Upper lobe of left lung (tissue), 6 donors: ENCODE measurements at places on chromosomes 6 and 20. TPM values are rescaled to one million over a fixed set of nuclear protein-coding genes. Genes with fewer than 3 reads are reported as not detected.
A peak's percentile ranks its signal among the peaks of the same experiment; 100 is the strongest.

MPIG6B gene
- total RNA-seq: 1.2 TPM

RIMS1 gene
- 4.1 TPM for total RNA-seq

SLC35D3 gene
- total RNA-seq: not detected

HLA-DMA gene
- 152 TPM for total RNA-seq

DNA sequence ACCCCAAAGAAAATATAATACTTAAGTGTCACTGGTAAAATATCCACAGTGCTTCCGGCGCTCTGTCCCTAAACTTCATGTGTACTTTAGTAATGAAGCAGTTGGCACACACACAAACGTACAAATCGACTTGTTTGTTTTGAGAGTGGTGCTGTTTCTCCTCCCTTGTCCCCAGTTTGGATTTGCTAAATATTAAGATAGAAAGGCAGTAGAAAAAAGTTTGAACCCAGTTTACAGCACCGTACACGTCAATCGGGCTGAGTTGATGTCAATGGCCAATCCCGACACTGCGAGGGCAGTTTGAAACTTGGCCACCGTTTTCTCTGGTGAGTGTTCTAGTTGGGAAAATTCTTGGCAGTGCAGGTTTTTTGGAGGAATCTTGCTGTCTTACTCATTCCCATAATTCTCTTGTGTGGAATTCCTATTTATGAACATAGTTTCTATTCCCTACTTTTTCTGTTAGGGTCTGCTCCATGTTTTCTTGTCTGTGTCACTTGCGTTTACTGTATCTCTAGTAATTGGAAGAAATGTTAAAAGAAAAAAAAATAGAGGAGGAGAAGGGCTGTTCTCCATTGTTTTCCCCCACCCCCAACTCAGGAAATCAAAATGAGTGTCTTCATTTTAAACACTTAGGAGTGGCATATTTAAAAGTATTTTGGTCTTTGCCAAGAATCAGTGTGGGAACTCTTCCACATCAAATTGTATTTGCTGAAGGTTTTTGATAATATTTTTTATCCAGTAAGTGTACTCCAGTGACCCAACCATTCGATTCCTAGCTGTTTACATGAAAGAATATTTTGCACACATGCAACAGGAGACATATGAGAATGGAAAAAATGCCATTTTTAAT, 72.3 kb downstream of the OR2B2 start:
- H3K27me3 ChIP-seq: no peaks in the 10 kb centered on the region
- DNase-seq: peak; percentile 57
- H3K36me3 ChIP-seq: no peaks in the 10 kb centered on the region
- peak overlapping the region; percentile 68 for H3K4me3 ChIP-seq
- H3K4me1 ChIP-seq: peaks cover 16% of the 10 kb centered on the region
- H3K27ac ChIP-seq: peak overlapping the region; percentile 98

- DNase-seq: no peak
- H3K27ac ChIP-seq: no peak overlapping the region
- no peaks in the 10 kb centered on the region for H3K36me3 ChIP-seq
- no peaks in the 10 kb centered on the region for H3K4me1 ChIP-seq
- H3K27me3 ChIP-seq: no peaks in the 10 kb centered on the region
These were observed 29.9 kb upstream of the BACH2 start for GRCh38 chr6:90326404-90327057.

- DNase-seq: no peak
- no peaks in the 10 kb centered on the region for H3K36me3 ChIP-seq
- no peak overlapping the region for H3K27ac ChIP-seq
- no peaks in the 10 kb centered on the region for H3K27me3 ChIP-seq
These were observed 184.5 kb upstream of the TCF21 start for GRCh38 chr6:133704371-133704770.

DNA sequence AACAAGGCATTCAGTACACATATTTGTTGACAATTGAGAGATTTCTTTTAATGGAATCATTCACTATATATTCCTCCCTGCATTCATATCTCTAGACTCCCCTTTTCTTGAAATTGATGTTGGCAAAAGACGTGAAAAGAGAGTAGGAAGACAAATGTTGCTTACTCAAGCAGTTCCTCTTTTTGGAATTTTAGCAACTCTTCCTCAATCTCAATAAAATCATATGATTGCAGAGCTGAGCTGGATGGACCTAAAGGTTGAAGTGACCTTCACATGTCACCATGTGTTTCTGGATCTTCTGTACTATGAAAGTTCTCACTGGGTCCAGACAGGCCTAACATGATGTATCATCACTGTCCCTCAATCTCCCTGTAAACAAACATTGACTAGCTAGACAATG, 18.6 kb downstream of the ADGRF1 start:
- H3K36me3 ChIP-seq: no peaks in the 10 kb centered on the region
- H3K27ac ChIP-seq: no peak overlapping the region
- no peaks in the 10 kb centered on the region for H3K27me3 ChIP-seq
- H3K4me3 ChIP-seq: no peak overlapping the region
- H3K4me1 ChIP-seq: no peaks in the 10 kb centered on the region
- no peak for DNase-seq

DNA sequence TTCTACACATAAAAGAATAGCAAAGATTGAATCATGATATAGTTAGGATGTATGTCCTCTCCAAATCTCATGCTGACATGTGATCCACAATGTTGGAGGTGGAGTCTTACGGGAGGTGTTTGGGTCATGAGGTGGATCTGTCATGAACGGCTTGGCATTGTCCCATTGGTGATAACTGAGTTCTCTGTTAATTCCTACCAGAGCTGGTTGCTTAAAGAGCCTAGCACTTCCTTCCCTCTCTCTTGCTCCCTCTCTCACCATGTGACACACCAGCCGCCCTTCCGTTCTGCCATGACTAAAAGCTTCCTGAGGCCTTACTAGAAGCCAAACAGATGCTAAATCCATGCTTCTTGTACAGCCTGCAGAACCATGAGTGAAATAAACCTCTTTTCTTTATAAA, 8.3 kb downstream of the TNFRSF21 start:
- no peak overlapping the region for H3K4me3 ChIP-seq
- H3K27me3 ChIP-seq: no peaks in the 10 kb centered on the region
- H3K36me3 ChIP-seq: no peaks in the 10 kb centered on the region

GRCh38 chr20:45695496-45695895, 6.3 kb upstream of the WFDC13 start:
- no peaks in the 10 kb centered on the region for H3K27me3 ChIP-seq
- DNase-seq: no peak
- no peaks in the 10 kb centered on the region for H3K4me1 ChIP-seq
- no peak overlapping the region for H3K4me3 ChIP-seq

GRCh38 chr6:152836523-152836922, 85.9 kb downstream of the VIP start:
- H3K36me3 ChIP-seq: no peaks in the 10 kb centered on the region
- no peaks in the 10 kb centered on the region for H3K4me1 ChIP-seq
- DNase-seq: no peak
- H3K4me3 ChIP-seq: no peak overlapping the region
- H3K27me3 ChIP-seq: no peaks in the 10 kb centered on the region
- no peak overlapping the region for H3K27ac ChIP-seq

GRCh38 chr6:31796993-31797385, 1.4 kb upstream of the VARS1 start:
- no peak for DNase-seq
- H3K4me1 ChIP-seq: peaks cover 9% of the 10 kb centered on the region
- no peaks in the 10 kb centered on the region for H3K27me3 ChIP-seq
- no peak overlapping the region for H3K4me3 ChIP-seq
- no peaks in the 10 kb centered on the region for H3K36me3 ChIP-seq

GRCh38 chr6:70860045-70860444, 96.8 kb downstream of the B3GAT2 start:
- no peak overlapping the region for H3K27ac ChIP-seq
- no peaks in the 10 kb centered on the region for H3K4me1 ChIP-seq
- no peaks in the 10 kb centered on the region for H3K27me3 ChIP-seq
- no peak overlapping the region for H3K4me3 ChIP-seq

DNA sequence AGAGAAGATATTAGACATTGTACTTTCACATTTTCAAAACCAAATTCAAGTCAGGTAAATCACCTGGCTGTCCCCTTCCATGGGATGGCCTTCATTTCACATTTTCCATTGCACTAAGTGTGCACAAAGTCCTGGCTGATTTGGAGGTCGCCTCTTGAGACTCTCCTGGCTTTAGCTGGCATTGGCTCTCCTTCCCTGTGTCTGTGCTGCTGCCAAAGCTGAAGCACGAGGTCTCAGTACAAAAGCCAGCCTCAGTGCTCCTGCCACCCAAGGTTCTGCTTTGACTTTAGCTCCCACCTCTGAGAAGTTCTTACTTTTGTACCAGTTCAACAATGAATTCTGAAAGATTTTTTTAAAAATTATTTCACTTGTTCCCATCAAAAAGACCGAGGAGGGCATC, 289.2 kb upstream of the CNR1 start:
- no peak for DNase-seq
- H3K27me3 ChIP-seq: no peaks in the 10 kb centered on the region
- no peaks in the 10 kb centered on the region for H3K4me1 ChIP-seq
- no peak overlapping the region for H3K4me3 ChIP-seq
- H3K36me3 ChIP-seq: no peaks in the 10 kb centered on the region
- no peak overlapping the region for H3K27ac ChIP-seq
